Tibial nerve (tissue), 4 donors: ENCODE measurements at places on chromosomes 11 and 22. TPM values are rescaled to one million over a fixed set of nuclear protein-coding genes. Genes with fewer than 3 reads are reported as not detected.

DNA sequence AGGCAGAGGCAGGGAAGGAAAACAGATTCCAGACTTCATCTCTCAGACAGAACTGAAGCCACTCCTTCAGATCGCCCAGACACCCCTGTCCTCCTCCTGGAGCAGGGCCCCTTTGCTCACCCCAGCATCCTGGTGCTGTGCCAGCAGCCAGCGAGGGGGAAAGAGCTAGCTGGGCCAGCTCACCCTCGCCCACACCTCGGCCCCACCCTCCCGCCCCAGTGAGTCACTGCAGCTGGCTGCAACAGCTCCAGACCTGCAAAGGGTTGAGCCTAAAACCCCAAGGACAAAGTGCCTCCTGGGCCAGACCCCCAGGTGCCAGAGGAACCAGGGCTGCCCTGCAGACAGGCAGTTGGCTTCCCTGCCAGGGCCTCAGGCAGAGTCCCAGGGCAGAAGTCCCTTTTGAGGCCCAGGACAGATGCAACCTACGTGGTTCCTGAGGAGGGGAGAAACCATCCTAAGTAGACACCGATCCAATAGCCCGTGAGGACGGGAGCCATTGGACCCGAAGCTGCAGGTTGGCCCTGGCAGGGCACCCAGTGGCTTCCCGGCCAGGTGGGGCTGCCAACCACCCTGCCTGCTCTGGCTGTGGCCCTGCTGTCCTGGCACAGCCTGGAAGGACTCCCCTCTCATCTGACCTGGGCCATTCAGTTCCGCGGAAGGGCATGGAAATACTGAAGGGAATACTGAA lies 7.2 kb downstream of the AHNAK start:
- no peak for DNase-seq
- no peaks in the 10 kb centered on the region for H3K27me3 ChIP-seq
- peaks cover 7% of the 10 kb centered on the region for H3K36me3 ChIP-seq
- peak overlapping the region; percentile 81 for H3K4me3 ChIP-seq
- peak overlapping the region; percentile 97 for H3K27ac ChIP-seq

DNA sequence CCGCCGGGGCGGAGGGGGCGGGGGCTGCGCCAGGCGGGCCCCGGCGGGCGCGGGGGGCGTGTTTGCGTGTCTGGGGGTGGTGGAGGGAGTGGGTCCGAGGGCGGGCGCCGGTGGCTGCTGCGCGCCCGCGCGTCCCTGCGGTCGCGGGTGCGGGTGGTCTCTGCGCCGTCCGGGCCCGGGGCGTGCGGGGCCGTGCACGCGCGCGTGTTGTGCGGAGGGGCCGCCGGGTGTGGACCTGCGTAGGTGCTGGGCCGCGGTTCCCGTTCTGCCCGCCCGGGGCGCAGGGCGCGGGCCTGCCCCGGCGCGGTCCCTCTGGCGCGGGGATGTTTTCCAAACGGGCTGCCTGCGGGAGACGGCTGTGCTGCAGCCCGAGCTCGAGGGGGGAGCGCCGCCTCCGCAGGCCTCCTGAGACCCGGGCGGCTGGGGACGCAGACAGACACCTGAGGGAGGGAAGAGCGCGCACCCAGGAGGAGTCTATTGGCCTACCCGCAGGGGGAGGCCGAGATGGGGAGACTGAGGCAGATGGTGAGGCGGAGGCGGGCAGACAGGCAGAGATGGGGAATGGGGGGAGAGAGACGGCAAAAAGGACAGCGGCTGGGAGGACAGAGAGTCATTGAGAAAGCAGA lies 442 bp downstream of the PELI3 start:
- no peaks in the 10 kb centered on the region for H3K27me3 ChIP-seq
- no peak for DNase-seq
- H3K4me1 ChIP-seq, result no peaks in the 10 kb centered on the region
- H3K36me3 ChIP-seq, result no peaks in the 10 kb centered on the region
- peak overlapping the region; percentile 75 for H3K27ac ChIP-seq
- H3K4me3 ChIP-seq, result peak overlapping the region; percentile 50

- no peak for DNase-seq
- H3K36me3 ChIP-seq, result no peaks in the 10 kb centered on the region
- no peaks in the 10 kb centered on the region for H3K27me3 ChIP-seq
- H3K4me3 ChIP-seq, result no peak overlapping the region
- peaks cover 17% of the 10 kb centered on the region for H3K4me1 ChIP-seq
These were observed 52.2 kb downstream of the BMAL1 start for GRCh38 chr11:13329670-13330356.

- H3K4me3 ChIP-seq, result no peak overlapping the region
- no peaks in the 10 kb centered on the region for H3K36me3 ChIP-seq
- H3K4me1 ChIP-seq, result no peaks in the 10 kb centered on the region
- H3K27me3 ChIP-seq, result no peaks in the 10 kb centered on the region
These were observed 28.0 kb downstream of the USP35 start for GRCh38 chr11:78216571-78217287.

SMC1B gene
- total RNA-seq, result not detected

- no peak for DNase-seq
- no peaks in the 10 kb centered on the region for H3K36me3 ChIP-seq
- no peak overlapping the region for H3K27ac ChIP-seq
- no peak overlapping the region for H3K4me3 ChIP-seq
- H3K27me3 ChIP-seq, result no peaks in the 10 kb centered on the region
These were observed 13.7 kb downstream of the GDPD4 start for GRCh38 chr11:77287615-77288273.

DNA sequence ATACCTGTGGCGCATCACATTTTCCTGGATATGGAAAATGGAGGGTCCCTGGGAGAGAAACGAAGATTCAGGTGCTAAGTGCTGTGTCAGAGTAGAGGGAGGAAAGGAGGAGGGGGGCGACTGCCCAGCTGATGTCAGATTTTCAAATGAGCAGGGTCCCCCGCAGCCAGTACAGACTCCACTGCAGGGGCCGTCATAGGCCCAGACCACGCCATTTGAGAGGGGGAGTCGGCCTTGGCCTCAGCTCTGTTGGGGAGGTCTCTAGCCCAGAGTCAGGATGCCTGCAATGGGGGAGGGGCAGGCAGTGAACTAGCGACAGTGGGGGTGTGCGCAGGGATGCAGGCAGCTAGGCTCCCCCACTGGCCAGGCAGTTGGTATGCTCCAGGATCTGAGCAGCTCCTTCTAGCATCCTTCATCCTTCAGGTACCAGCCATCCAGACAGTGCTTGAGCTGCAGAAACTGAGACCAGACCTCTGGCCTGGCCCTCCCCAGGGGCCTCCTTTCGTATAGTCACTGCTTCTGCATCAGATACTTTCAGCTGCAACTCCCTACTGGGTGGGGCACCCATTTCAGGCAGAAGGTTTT lies at the start of the genes BSCL2 and GNG3:
TSS of gene BSCL2 (minus strand) at position 148 of the 585 bp plus-strand sequence. CDS start 229 bp downstream, outside the sequence.
TSS of gene GNG3 (plus strand) at position 400 of the 585 bp plus-strand sequence. CDS start 620 bp downstream, outside the sequence.
- peak within 1 kb of the TSS; percentile 75 for H3K4me3 ChIP-seq
- peaks cover 30% of the 10 kb centered on the region for H3K4me1 ChIP-seq
- DNase-seq, result no peak
- H3K27me3 ChIP-seq, result no peaks in the 10 kb centered on the region

MMP8 gene
- not detected for total RNA-seq

DNA sequence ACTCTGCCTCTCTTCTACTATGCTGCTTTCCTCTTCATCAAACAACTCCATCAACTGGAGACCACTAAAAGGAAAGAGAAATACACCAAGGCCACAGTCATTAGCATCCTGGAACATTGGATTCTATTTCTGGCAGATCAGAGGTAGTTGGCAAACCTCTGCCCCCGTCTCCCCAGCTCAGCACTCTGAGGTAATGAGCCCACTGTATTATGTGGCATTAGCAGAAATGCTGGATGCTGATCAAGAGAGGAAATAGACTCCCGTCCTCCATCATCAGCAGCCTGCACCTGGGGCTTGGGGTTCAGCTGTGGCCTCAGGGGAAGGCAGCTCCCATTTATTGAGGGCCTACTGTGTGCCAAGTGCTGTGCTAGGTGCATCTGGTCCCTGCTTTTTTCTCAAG lies 9.0 kb upstream of the RASD2 start:
- no peaks in the 10 kb centered on the region for H3K36me3 ChIP-seq
- H3K4me1 ChIP-seq, result no peaks in the 10 kb centered on the region
- H3K27me3 ChIP-seq, result no peaks in the 10 kb centered on the region
- H3K4me3 ChIP-seq, result no peak overlapping the region

DNA sequence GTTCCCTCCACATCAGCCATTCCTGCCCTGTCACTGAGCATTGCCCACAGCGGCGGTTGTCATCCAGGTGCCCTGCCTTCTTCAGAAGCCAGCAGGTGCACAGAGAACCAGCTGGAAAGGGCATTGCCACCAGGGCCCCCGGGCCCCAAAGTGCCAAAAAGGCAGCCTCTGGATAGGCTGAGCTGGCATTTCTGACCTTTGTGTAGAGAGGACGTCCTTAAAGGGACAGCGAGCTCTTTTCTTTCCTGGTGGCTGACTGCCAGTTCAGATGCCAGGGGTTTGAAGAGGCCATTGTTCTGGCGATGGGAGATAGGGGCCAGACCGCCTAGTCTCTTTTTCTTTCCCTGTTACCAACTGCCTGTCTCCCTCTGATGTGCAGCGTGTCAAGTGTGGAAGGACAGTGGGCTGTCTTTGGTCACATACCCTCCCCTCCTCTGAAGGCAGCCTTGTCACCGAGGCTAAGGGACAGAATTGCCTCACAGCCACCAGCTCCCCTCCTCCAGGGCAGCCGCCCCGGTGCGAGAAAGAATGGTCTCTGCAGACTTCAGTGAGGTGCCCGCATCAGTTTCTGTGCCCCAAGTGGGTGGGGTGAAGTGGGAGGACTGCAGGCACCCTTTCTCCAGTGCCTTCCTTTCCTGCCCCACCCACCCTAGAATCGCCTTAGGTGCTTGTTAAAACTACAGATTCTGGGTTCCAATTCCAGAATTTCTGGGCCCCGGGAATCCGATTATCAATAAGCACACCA lies 109.6 kb downstream of the SCN3B start:
- H3K36me3 ChIP-seq, result no peaks in the 10 kb centered on the region
- no peaks in the 10 kb centered on the region for H3K27me3 ChIP-seq
- peaks cover 37% of the 10 kb centered on the region for H3K4me1 ChIP-seq
- no peak overlapping the region for H3K27ac ChIP-seq
- H3K4me3 ChIP-seq, result no peak overlapping the region

DNA sequence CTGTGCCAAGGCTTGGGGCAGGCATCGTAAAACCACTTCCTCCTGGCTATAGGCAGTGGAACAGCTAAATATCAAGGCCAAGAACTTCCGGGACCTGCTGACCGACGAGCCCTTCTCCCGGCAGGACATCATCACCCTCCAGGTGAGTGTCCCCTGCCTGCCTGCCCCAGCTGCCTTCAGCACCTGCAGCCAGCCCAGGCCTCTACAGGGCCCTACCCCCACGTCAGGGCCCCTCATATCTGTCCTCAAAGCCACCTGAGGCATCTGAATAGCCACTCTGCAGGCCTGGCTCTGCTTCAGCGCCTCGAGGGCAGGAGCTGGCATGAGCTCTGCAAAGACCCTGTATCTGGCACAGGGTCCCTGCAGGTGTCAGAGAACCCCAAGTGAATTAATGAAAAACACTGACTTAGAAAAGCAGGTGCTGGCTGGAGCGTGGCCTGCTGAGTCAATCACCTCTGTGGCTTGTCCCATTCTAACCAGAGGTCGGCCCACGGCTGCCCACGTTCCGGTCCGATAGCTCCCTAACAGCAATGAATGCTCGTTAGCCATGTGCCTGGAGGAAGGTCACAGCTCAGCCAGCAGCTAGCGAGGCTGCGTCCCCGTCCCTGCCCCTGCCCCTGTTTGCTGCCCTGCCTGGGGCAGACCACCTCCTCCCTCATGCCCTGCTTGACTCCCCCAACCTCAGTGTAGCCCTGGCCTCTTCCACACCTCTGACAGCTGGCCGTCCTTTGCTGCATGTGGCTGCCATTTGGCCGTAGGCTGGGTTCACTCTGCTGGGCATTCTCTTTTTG lies 16.8 kb downstream of the PPIL2 start:
- H3K4me1 ChIP-seq, result no peaks in the 10 kb centered on the region
- H3K4me3 ChIP-seq, result no peak overlapping the region
- no peak for DNase-seq

OR5D18 gene
- not detected for total RNA-seq

DNA sequence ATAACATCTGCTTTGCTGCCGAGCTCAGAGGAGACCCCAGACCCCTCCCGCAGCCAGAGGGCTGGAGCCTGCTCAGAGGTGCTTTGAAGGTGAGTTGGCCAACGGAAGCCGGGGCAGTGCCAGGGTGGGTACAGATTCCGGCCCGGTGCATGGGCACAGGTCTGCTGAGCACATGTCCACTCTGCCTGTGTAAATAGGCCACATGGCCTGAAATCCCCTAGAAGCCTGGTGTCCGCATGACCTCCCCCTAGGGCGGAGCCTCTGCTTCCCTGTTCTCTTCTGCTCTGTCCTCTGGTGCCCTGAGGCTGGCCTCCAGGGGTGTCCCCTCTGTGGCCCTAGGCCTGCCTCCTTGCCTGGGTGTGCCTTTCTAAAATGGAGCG lies 19.6 kb upstream of the TXNRD2 start:
- H3K4me1 ChIP-seq, result no peaks in the 10 kb centered on the region
- no peak overlapping the region for H3K4me3 ChIP-seq
- H3K27ac ChIP-seq, result peak overlapping the region; percentile 74
- H3K36me3 ChIP-seq, result peaks cover 41% of the 10 kb centered on the region
- DNase-seq, result no peak

DNA sequence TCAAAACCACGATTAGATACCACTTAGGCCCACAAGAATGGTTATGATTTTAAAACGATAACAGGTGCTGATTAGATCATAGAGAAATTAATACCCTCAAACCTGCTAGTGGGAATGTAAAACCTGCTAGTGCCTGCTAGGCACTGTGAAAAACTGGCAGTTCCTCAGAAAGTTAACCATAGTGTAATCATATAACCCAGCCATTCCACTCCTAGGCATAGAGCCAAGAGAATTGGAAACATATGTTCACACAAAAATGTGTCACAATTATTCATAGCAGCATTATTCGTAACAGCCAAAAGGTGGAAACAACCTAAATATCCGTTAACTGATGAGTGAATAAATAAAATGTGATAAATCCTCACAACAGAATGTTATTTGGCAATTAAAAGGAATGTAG lies 122.2 kb upstream of the SYN3 start:
- no peaks in the 10 kb centered on the region for H3K27me3 ChIP-seq
- no peaks in the 10 kb centered on the region for H3K4me1 ChIP-seq

DNA sequence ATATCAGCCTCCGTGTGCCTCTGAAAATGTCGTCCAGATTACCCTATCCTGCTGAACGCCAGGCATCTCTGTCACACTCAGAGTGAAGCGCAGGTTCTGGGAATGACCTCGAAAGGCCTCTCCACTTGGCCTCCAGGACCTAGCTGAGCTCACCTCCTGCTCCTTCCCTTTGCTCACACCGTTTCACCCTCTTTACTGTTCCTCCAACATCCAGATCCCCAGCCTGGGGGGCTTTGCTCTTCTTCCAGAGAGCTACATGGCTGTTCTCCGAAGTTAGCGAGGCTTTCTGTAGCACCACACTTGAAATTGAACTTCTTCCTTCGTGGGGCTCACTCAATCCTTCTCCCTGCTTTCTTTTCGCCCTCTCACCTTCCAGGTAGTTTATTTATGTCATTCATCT lies 27.9 kb downstream of the GLB1L2 start:
- H3K4me1 ChIP-seq, result peaks cover 7% of the 10 kb centered on the region
- H3K4me3 ChIP-seq, result no peak overlapping the region
- H3K27ac ChIP-seq, result no peak overlapping the region
- no peaks in the 10 kb centered on the region for H3K36me3 ChIP-seq
- DNase-seq, result no peak

SNX32 gene
- 0.78 TPM for total RNA-seq

- H3K36me3 ChIP-seq, result no peaks in the 10 kb centered on the region
- H3K4me1 ChIP-seq, result no peaks in the 10 kb centered on the region
- no peaks in the 10 kb centered on the region for H3K27me3 ChIP-seq
- no peak overlapping the region for H3K4me3 ChIP-seq
- DNase-seq, result no peak
- H3K27ac ChIP-seq, result peak overlapping the region; percentile 14
These were observed 82.3 kb upstream of the EED start for GRCh38 chr11:86162239-86162638.
